ENCODE measurements at places on chromosomes 7 and 10.

- DNase-seq: no peak
Observed at GRCh38 chr7:50307368-50308032, 3.0 kb downstream of the IKZF1 start.

DNA sequence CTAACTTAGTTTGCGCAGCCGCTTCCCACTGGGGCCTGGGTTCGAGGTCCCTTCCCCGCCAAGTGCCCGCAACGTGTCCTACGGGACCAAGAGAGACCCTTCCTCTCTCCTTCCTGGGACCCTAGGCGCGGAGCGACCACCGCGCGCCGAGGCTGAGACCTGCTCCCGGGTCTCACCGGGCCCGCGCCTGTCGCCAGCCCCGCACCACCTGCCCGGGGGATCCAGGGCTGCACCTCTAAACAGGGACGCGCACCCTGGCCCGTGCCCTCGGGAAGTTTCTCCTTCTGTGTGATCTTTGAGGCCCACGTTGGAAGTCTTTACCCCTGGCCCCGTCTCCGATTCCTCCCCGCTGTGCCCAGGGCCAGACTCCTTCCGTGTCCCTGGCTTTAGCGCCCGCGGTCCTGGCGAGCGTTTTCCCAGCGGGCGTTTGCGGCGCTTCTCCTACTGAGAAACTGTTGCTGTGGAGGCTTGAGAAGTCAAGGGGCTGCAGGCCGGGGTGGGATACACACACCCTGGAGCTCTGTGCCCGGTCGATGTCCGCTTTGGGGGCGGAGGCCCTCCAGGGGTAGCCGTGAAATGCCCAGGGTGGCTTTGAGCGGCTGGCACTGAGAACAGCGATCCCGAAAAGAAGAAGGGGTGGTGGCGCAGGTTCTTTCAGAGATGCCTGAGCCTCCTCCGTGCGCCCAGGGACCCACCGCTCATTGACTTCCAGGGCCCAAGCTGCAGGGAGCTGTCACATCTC, 575 bp downstream of the PLPP4 start:
- DNase-seq: no peak

- DNase-seq: no peak
Observed at GRCh38 chr7:134565643-134566136, 16.8 kb downstream of the AKR1B15 start.

DNA sequence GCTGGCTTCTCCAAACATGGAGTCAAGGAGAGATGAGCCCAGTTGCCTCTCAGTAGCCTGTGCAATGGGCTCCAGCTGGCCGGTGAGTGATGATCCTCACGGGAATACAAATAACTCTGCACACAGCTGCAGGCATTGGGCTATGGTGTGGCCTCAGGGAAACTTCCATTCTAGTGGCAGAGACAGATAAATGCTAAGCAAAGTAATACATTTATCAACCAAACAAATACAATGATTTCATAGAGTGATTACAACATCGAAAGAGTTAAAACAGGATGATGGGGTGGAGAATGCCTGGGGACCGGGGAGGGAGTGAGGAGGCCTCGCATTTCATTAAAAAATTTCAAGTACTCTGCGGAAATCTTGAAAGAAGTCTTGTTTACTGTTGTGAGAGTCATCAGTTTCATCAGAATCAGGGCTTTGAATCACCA, 15.0 kb upstream of the AKR1B1 start:
- DNase-seq: no peak

- no peak for DNase-seq
Observed at GRCh38 chr7:99406557-99406956, 1.8 kb downstream of the PDAP1 start.

GRCh38 chr7:32890010-32890792, 1.4 kb downstream of the KBTBD2 start:
- no peak for DNase-seq

- no peak for DNase-seq
Observed at GRCh38 chr10:74081941-74082718, 68.5 kb downstream of the AP3M1 start.

DNA sequence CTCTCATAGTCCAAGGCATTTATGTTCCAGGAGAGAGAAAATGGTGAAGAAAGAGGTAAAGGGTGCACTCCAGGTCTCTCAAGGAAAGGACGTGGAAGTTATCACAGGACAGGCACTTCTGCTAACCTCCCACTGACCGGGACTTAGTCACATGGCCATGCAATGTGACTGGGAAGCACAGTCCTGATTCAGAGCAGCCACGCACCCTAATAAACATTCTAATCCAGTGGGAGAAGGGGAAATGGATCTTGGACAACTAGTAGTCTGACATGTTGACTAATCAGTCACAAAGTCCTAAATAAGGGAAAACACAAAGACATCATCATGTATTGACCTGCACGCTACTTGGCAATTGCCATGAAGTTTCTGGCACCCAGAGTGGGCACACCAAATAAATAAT, 417.5 kb upstream of the ZMIZ1 start:
- no peak for DNase-seq

DNA sequence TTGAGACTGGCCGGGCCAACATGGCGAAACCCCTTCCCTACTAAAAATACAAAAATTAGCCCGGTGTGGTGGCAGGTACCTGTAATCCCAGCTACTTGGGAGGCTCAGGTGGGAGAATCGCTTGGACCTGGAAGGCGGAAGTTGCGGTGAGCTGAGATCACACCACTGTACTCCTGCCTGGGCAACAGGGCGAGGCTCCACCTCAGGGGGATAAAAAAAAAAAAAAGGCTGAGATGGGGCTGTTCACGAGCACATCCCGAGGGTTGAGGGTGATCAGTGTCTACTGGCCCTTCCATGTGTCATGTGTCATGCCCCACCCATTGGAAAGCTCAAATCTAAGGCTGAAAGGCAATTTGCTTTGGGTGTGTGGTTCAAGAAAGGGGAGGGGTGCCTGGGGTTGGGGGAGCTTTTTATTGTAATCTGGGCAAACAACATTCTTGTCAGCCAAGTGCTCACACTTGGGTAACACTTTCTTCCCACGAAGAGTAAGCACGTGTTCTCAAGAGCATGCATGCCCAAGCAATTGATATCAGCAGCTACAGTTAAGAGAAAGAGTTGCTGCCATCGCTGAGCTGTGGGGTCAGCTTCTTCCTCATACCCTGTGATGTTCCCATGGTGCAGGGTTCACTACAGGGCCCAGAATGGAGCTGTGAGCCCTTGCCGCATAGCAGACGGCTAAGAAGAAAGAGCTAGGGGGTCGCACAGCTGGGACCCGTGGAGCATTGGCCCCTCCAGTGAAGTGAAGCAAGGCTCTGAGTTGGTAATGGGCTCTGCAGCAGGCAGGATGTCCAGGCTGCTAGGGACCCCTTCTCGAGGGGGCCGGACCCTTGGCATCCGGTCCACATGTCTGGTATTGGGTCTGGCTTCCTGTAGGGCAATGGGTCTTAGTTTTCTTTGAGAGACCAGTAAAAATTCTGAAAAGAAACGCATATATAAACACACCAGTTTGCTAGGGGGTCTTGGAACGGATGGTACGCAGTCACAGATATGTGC, 9.9 kb upstream of the ACSL5 start:
- DNase-seq: no peak

DNA sequence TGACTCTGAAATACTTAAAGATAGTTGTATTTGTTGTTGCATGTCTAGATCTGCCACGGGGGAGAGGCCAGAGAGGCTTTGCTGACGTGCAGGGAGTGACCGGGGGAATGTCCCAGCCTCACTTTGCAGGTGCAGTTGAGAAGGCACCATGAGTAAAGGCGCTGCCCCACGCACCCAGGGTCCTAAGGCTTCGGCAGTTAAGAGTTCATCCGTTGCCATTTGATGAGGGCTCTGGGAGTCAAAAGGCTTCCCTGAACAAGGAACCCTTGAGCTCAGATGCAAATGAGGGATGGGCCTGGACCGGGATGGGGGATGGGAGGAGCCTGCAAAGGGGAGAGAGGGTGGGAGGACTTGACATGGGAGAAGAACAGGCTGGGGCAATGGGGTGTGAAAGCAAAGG, 20.4 kb downstream of the PPP2R2D start:
- no peak for DNase-seq

GRCh38 chr7:40541336-40541735, 406.5 kb downstream of the SUGCT start:
- DNase-seq: no peak
